ENCODE measurements at places on chromosomes 6 and 20.
A peak's percentile ranks its signal among the peaks of the same experiment; 100 is the strongest.

DNA sequence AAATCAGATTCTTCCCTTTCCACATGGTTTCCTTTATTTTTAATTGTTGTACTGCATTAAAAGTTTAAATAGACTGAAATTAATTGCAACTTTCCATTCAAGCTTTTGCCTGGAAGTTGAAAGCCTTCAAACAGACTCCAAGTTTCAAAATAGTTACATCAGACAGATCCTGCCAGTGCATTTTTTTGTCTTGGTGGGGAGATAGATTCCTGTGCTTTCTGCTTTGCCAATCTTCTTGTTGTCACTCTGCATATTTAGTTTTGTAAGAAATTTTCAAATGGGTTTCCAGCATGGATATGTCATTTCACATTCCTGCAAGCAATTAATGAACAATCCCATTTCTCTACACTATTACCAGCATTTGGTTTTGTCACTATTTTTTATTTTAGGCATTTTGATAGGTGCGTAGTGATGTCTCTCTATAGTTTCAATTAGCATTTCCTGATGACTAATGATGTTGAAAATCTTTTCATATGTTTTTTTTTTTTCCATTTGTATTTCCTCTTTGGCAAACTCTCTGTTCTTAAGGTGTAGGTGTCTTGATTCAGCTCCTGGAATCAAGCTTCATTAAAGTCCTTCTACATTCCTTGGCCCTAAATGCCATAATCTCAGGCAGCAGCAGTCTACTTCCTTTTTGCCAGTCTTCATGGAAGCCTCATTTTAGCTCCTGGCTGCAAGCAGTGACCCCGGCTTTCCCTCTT is 40.5 kb downstream of the SCP2D1 start:
- peak; percentile 8 for DNase-seq

GRCh38 chr6:69005199-69005598 is 370.1 kb downstream of the ADGRB3 start:
- peak; percentile 51 for DNase-seq

- DNase-seq = no peak
These were observed 159.3 kb downstream of the KIF6 start for GRCh38 chr6:39565956-39566355.

- no peak for DNase-seq
These were observed 134.8 kb downstream of the PXDC1 start for GRCh38 chr6:3616565-3617176.

DNA sequence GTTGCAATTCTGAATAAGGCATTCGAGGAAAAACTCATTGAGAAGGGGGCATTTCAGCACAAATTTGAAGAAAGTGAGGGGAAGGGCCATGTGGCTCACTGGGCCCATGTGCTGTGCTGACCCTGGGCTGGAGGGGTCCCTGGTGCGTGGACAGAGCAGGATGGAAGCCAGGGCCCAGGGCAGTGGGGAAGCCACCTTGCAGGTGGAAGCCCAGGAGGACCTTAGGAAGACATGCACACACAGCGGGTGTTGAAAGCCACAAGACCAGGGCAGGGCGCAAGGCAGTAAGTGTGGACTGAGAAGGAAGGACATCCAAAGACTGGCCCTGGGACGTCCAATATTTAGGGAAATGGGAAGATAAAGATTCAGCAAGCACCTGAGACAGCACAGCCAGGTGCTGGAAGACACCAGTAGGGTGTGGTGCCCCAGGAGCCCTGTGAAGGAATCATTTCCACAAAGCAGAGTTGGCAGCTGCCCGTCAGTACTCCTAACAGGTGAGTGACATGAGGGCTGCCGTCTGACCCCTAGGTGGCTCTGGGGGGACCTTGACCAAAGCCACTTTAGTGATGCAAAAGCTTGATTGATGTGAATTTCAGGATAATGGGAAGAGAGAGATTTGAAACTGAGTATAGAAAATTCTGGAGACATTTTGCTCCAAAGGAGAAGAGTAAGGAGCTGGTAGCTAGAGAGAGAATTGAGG is 254.4 kb upstream of the EXOC2 start:
- no peak for DNase-seq

All from fibroblast of skin of back (primary cell).